AG08395 (cell line): ENCODE measurements at places on chromosomes 7 and 10.

DNA sequence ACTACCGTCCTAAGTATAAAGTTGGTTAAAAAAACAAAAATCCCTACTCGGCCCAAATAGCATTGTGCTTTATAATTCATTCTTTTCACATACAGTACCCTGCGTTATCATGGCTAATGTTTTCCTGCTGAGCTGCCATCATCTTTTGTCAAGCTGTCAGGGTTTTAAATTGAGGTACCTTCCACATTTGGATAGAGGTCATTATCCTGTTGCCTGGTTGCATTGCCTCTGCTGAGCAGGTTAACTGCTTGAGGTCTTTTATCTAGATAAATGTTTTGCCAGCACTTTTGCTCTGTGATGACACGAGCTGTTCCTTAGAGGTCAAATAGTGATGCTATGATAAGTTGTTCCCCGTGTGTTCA is 94.4 kb upstream of the FZD1 start:
- DNase-seq, result no peak

GRCh38 chr10:96130326-96130995 is 364 bp downstream of the ZNF518A start:
- DNase-seq, result peak; percentile 70

GRCh38 chr10:4215485-4215884 is 430.5 kb upstream of the KLF6 start:
- DNase-seq, result no peak

GRCh38 chr10:6953271-6953801 is 373.3 kb upstream of the PRKCQ start:
- DNase-seq, result no peak

GRCh38 chr7:70135656-70136055 is 537.4 kb downstream of the AUTS2 start:
- no peak for DNase-seq

GRCh38 chr10:98456043-98456570 is 9.4 kb upstream of the HPS1 start:
- no peak for DNase-seq

- no peak for DNase-seq
Measured at GRCh38 chr7:116601426-116601825, 70.6 kb upstream of the MET start.

GRCh38 chr10:35335133-35336083 is 901 bp upstream of the CCNY start:
- DNase-seq, result no peak

DNA sequence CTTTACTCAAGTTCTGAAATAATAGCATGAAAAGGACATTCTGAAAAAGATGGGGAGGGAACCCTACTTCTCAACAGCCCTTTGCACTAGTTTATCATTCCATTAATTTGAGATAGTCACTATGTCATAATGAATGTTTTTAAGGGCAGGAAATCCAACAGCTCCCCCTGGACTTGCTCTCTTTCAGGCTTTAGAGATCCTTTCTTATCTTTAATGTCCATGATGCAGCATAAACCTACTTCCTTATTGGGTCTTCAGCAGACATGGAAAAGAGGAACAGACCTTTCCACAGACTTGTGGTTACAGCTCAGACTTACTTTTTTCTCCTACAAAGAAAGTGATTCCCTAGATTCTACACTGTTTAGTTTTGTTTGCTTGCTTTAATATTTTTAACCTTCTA is 87.3 kb downstream of the IDE start:
- no peak for DNase-seq

DNA sequence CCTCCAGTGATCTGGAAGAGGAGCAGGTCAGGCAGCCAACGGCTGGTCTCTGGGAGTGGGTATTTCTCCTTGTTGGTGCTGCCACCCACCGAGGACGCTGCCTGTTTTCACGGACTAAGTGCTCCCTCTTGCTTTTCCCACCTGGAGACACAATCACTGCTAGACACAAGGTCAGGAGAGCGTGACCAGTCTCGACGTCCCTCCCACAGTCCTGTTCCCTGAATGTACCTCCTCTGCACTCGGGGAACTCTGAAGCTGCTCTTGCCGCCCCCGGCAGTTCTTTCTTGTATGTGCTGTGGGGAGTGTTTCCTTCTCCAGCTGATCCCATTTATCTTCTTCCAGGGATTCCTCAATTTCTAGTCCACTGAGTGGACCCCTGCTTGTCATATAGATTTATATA is 89.4 kb downstream of the CYTH3 start:
- no peak for DNase-seq

- DNase-seq, result no peak
Measured at GRCh38 chr10:83553366-83553765, 585.9 kb upstream of the GHITM start.

GRCh38 chr7:104976966-104977636 is 36.9 kb upstream of the KMT2E start:
- no peak for DNase-seq

- DNase-seq, result no peak
Measured at GRCh38 chr7:99352247-99352646, 22.3 kb upstream of the ARPC1B start.

GRCh38 chr7:15972862-15973275 is 286.4 kb upstream of the MEOX2 start:
- peak; percentile 26 for DNase-seq

- DNase-seq, result no peak
Measured at GRCh38 chr10:131954356-131954965, 27.3 kb downstream of the BNIP3 start.

DNA sequence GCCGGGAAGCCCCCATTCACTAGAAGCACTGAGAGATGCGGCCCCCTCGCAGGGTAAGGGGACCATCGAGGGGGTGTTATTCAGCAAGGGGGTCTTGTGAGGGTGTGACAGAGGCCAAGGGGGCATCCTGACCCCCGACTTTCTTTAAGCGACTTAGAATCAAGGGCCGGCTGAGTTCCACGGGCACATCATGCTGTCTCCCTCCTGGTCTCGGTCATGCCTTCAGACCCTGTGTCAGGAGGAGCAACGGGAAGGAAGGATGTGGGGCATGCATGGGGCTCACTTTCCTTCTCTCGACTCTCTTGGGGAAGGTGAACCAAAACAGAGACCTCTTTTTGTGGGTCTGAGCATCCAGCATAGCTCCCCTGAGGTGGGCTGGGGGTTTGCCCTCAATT is 2.5 kb downstream of the ACSL5 start:
- no peak for DNase-seq

- DNase-seq, result no peak
Measured at GRCh38 chr7:153193144-153193595, 433.6 kb downstream of the ACTR3B start.
